ENCODE measurements at places on chromosomes 6 and 20.

DNA sequence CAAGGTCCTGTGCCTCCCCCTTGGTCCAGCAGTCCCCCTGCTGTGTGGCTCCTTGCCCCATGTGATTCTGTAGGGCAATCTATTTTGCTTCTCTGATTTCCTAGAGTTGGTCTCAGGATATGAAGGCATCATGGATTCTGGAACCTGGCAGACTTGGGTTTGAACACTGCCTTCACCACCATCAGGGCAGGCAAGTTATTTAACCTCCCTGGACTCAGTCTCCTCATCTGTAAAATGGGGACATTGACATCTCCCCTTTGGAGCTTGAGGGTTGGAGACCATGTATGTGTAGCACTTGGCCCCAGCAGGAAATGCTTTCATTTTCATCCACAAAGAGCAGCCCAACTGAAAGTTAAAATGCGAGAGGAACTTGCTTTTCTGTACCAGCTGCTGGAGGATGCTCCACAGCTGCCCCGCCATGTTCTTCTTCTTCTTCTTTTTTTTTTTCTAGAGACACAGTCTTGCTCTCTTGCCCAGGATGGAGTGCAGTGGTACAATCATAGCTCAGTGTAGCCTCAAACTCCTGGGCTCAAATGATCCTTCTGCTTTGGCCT, 6.7 kb downstream of the TOX2 start:
- DNase-seq = no peak

- no peak for DNase-seq
Measured at GRCh38 chr6:133871131-133871530, 17.8 kb upstream of the TCF21 start.

DNA sequence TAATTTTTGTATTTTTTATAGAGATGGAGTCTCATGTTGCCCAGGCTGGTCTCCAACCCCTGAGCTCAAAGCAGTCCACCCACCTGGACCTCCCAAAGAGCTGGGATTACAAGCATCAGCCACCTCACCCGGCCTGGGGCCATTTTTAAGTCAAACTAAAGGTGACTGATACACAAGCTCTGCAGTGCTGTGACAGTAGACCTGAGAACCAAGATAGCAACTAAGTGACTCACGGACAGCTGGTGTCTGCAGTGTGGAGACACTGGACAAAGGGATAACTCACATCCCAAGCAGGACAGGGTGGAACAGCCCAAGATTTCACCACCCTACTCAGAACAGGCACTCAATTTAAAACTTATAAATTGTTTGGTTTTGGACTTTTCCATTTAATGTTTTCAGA, 402.5 kb downstream of the CD83 start:
- DNase-seq = no peak

- no peak for DNase-seq
Measured at GRCh38 chr20:56795492-56795891, 166.4 kb downstream of the TFAP2C start.
